ENCODE measurements at places on chromosomes 1 and 21.

- DNase-seq = no peak
Measured at GRCh38 chr1:33902486-33903209, 38.8 kb downstream of the HMGB4 start.

DNA sequence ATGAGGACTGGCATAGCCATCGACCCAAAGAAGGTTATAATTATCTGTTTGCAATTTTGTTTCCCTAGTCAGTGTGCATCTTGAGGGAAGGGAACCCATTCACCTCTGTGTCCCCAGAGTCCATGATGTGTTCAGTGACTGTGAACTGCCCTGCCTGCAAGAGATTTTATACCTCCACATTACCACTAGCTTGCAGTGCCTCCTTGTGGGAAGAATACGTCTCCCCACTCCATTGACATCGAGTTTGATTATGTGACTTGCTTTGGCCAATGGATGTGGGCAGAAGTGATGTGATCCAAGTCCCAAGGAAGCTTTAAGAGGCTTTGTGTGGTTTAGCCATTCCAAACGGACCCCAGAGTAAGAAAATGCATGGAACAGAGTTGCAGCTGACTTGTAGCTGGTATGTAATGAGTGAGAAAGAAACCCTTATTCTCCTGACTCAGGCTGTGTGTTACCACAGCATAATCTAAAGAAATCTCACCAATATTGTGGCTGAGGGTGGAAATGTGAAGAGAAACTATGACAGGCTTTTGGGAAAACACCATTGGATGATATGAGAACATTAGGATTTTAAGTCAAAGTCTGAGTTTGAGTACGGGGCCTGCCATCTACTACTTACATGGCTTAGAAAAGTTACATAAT, 47.8 kb upstream of the NRDC start:
- peak; percentile 0 for DNase-seq

GRCh38 chr1:230849451-230850224, 18.7 kb downstream of the C1orf198 start:
- no peak for DNase-seq

- no peak for DNase-seq
Measured at GRCh38 chr1:155975375-155976061, 2.8 kb downstream of the ARHGEF2 start.

- no peak for DNase-seq
Measured at GRCh38 chr1:39620659-39621165, 18.7 kb downstream of the HEYL start.

DNA sequence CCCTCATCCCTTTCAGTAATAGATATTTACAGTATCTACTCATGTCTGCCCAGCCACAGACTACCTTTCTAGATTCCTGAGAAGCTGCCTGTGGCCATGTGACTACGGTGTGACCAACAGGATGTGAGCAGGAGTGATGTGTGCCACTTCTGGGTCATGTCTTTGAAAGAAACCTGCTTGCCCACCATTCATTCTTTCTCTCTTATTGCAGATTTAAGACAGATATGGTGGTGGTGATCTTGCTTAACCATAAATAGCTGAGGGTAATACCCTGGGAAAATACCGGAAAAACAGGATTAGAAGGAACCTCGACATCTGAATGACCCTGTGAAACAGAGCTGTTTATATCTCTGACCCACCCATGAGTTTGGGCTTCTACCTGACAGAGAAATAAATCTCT, 41.6 kb upstream of the GUCA2A start:
- DNase-seq = no peak

DNA sequence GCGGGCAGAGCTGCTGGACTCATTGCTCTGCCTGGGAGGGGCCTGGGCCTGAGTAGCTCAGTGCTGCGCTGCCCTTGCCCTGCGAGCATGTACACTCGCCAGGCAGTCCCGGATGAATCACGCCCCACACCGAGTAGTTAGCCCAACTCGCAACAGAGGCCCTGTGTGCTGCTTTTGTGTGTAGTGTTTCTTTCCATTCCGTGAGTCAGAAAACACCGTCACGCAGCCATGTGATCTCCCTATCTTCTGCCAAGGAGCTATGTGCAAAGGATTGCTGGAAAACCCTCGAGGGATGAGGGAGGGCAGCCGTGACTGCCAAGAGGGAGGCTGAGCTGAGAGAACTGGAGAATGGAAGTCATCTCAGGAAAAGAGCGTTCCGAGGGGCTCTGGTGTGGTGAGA, 37.3 kb downstream of the NENF start:
- no peak for DNase-seq

DNA sequence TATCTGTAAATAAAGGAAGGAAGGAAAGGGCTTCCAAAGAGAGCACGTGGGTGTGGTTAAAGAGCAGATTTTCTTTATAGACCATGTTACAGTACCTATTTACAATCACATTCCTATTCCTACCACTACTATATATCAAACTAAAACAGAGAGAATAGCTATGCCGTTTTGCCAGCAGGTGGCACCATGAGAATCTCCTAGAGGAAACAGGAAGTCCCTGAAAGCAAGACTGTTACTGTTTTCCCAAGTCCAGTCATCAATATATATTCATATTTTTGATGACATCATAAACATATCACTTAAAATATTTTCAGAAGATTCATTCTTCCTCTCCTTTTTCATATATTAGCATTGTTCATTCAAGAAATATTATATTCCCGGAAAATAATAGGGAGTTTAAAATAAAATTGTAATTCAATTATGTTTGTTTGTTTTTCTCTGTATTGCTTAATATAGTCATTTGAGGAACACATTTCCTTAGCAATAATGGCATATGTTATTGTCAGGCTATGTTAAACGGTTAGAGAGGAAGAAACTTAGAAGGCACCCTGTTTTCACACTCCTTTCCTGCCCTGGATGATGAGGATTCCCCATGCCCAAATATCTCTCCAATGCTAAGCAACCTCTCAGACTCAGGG, 6.6 kb downstream of the CCDC190 start:
- DNase-seq = peak; percentile 50

GRCh38 chr1:183346276-183346732, 71.9 kb downstream of the NMNAT2 start:
- no peak for DNase-seq

GRCh38 chr1:153963850-153964331, 554 bp upstream of the SLC39A1 start:
- DNase-seq = no peak

DNA sequence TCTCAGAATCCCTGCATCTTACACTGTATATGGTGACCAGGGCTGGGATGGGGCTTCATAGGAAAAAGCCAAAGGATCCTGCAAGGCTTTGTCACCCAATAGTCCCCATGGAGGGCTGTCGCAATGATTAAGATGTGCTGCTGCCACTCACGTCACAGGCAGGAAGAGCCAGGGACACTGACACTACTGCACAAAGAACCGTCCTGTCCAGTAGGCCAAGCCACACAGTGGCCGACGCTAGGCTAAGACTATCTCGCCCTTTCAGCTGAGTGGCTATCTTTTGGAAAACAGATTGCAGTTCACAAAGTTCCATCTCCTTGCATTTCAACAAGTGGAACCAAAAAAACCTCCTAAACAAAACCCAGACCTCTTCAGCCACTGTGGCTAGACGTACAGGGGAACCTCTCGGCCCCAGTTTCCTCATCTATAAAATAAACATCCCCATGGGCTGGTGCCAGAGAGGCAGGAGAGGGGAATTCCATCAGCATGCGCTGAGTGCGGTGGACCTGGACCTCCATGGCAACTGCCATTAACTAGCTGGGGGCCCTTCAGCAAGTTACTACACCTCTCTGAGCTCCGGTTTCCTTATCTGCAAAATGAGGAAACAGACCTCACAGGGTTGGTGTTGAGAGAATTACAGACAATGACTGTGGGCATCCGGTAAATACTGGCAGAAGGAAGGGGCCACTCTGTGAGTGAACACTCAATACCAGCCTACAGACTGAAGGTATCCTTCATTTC, 8.7 kb downstream of the CAPZB start:
- peak; percentile 77 for DNase-seq

- DNase-seq = no peak
Measured at GRCh38 chr1:183138301-183138700, 47.8 kb upstream of the LAMC2 start.

GRCh38 chr1:99704356-99704816, 58.5 kb downstream of the PALMD start:
- DNase-seq = no peak

- DNase-seq = peak; percentile 94
Measured at GRCh38 chr1:7783826-7784491, at the start of gene PER3. PER3 (plus strand) TSS chr1:7784291; CDS start chr1:7784878, 587 bp downstream.

- no peak for DNase-seq
Measured at GRCh38 chr1:203656796-203657747, 30.4 kb downstream of the ATP2B4 start.

DNA sequence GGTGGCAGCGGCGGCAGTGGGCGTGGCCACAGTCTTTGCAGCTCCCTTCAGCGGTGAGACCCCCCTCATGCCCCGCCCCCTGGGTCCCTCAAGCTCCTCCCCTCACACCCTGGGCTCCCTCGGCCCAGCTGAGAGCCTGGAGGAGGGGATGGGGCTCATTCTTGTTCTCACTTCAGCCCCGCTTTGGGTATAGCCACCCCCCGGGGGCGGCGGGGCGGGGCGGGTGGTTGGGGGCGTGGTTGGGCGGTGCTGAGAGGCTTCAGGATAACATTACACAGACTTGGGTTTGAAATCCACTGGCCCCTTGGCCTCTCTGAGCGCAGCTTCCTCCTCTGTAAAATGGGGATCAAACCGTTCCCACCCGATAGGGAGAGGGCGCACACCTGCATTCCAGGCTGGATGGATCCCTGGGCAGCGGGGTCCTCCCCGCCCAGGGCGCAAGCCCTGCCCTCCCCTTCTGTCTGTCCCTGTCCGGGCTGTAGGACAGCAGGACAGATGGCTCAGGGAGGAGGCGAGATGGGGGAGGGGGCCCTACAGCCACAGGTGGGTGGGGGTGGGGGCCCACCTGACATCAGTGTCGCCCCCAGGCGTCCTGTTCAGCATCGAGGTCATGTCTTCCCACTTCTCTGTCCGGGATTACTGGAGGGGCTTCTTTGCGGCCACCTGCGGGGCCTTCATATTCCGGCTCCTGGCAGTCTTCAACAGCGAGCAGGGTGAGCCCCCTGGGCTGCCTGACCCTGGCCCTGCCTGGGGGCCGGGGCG, 5.1 kb downstream of the CLCNKA start:
- peak; percentile 29 for DNase-seq

DNA sequence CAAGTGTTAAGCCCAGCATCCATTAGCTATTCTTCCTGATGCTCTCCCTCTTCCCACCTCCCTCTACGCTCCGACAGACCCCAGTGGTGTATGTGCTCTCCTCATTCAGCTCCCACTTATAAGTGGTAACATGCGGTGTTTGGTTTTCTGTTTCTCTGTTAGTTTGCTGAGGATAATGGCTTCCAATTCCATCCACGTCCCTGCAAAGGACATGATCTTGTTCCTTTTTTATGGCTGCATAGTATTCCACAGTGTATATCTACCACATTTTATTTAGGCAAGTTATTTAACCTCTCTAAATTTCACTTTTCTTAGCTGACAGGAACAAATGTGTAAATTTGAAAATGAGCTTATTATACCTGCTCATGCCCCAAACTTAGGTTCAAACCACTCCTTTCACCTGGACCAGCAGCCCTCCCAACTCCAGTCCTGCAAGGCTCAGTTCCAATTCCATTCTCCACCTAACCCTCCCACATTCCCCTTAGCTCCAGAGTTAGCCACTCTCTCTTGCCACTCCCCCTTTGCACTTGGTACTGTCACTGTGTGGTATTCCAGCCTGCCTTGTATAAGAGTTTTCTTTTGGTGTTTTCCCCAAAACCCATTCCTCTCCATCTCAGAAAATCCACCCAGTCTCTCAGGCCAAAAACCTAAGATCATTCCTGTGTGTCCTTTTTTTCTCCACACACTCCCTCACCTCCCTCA, 1.7 kb upstream of the PEF1 start:
- no peak for DNase-seq

DNA sequence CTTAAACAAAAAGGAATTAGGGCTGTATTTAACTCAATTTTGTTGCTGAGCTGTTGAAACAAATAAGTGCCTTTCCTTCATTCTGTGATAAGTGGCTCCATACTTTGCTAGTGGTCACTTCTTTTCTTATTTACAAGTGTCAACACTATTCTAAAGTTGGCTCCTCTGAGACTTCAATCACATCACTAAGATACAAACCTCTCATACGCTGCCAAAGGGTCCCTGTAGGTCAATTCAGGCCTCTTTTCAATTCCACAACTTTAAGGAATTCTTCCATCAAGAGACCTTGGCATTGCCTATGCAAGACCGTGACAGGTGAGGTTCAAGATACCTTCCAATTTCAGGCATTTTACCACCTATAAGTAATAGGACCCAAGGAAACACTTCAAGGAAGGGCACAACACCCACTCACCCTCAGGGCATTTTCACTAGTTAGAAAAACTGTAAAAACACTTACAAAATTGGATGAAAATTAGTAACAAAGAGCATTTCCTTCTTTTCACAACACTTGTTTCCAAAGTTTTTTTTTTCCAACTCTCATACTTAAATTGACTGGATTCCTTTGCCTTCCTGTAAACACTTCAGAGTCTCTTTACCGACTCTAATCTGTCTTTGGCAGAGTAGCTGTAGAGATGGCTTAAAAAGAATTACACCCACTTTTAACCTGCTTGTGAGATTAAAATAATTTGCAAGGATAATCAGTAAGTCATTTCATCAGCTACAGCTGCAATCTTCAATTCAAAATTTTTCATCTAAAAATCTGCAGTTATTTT, 24.5 kb downstream of the SERBP1 start:
- no peak for DNase-seq

DNA sequence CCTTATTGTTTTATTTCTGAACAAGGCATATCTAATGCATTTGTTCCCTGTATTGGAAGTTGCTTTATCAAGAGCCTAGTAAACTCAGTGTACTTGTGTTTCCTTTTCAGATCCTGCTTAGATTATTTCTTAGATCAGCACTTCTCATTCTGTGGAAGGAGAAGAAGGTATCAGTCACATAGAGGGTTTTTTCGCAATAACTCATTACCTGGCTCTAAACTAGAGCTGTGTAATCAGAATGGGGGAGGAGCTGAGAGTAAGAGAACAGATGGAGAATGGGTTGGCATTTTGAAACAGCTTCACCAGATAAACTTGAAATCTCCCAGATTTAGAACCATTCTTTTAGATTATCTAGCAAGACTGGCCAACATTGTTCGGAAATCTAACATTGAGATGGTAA, 11.0 kb downstream of the AHCYL1 start:
- no peak for DNase-seq

DNA sequence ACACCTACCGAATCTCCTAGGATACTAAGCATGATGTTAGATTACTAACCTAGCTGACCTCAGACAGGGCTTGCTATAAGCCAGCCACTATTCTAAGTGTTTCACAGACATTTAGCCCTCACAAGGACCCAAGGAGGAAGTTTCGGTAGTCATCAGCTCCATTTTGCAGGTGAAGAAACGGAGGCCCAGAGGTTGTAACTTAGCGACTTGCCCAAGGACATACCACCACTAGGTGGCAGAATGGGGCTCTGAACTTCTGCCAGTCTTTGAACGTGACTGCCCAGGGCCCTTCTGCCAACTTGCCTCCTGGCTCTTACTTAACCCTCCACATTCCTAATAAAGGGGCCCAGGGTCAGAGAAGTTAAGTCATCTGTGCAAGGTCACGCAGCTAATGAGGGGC, 283.5 kb downstream of the C1orf94 start:
- peak; percentile 30 for DNase-seq
